ENCODE measurements at places on chromosomes 11 and 22.

DNA sequence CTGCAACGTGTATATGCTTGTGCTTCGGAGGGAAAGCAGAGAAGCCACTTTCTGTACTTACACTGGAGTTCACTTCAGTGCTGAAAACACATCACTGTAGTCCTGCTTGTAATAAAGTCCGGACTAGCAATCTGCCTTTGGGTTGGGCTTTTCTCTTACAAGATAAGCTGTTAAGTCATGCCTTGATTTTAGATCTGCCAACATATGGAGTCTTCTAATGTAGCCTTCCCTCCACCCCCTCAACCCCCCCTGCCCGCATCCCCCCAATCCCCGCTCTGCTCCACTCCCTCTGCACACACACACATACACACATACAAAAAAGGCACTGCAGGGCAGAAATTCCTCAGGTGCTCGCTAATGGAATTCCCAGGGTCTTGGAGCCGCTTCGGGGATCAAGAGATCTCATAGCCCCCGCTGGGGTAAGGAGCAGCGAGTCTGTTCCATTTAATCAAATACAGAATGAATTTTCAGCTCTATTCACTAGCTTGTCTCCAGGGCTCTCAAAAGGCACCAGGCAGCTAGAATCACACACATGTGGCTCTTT, 3.4 kb downstream of the CDON start:
- no peak for DNase-seq

GRCh38 chr11:69511358-69512055, 30.0 kb downstream of the LINC01488 start:
- DNase-seq, result no peak

DNA sequence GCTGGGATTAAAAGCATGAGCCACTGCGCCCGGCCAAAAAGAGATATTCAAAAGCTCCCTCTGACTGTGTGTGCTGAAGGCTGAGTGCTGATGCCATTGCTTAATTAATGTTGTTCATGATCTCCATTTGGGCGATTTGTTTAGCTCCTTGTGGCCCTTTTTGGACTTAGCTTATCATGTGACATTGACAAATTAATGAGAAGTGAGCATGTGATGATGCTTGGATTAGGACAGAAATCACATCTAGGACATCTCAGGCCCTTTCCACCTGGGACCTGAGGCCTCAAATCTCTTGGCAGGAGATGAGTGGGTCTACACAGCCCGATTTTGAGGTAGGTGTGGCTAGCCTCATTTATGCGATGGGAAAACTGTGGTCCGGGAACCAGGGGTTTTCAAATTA, 10.4 kb downstream of the EHF start:
- DNase-seq, result no peak

GRCh38 chr11:103086461-103086860, 5.5 kb downstream of the DCUN1D5 start:
- no peak for DNase-seq

DNA sequence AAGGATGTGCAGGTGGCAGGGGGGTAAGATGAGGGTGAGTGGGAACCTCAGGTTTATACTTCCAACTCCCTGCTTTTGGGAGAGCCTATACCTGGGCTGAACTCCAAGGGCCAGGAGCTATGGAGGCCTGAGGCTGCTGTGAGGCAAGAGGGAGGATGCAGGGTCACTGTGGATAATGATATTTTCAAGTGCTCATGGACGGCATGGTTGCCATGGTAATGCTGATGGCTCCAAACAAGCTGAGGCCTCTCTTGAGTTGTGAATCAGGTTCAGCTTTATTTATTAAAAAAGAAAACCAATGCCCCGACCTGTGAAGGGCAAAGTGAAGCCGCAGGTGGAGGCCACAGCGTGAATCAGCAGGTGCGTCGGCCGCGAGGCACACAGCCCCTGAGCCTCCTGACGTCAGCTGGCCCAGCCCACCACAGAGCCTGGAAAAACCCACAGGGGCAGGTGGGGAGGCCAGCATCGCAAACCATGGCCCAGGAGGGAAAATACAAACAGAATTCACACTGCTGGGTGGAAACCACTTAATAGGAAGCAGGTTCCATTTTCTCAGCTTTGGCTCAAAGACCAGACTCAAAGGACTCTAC, 17.4 kb upstream of the CREB3L1 start:
- DNase-seq, result no peak

- no peak for DNase-seq
Measured at GRCh38 chr11:123193742-123194141, 1.3 kb downstream of the CLMP start.
